Urinary bladder (tissue), 4 donors: ENCODE measurements at places on chromosomes 5 and 9. TPM values are rescaled to one million over a fixed set of nuclear protein-coding genes. Genes with fewer than 3 reads are reported as not detected.

The SLC46A2 gene
- total RNA-seq: 3.1 TPM

The LCN12 gene
- not detected for total RNA-seq

The INSL4 gene
- total RNA-seq: not detected

The GCNT1 gene
- total RNA-seq: 9.1 TPM

The BTNL3 gene
- total RNA-seq: not detected

The FKTN gene
- 48.9 TPM for total RNA-seq
